ENCODE measurements at places on chromosomes 16 and 17.

DNA sequence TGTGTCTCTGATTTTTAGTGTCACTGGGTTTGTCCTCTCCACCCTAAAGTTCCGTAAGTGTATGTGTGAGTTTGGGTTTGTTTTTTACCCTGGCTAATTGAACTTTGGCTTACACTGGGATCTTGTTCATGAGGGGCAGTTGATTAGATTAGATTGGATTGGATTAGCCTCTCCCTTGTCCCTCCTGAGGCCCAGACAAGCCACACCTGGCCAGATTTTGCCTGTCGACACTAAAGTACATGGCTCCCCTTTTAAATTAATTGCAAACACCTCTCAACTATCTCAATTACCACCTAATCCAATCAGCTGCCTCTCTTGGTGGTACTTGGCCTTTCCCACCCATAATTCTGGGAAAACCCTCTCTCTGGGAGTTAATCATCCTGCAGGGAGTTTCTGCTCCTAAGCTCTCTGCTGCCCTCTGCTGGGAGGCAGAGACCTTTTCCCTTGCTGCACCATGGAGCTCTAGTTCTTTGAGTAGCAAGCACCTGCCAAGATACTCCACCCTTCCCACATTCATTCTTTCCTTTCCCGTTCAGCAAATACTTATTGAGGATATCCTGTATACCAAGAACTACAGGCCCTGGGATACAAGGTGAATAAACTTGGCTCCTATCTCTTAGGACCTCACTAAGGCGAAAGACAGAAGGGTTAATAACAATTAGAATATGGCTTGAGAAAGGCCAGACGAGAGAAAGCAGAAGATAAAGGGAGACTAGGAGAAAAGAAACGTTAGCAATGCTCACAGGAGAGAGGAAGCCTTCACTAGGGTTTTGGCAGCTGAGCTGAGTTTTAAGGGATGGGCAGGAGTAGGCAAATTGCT is 60.0 kb upstream of the MPHOSPH6 start:
- DNase-seq, result peak; percentile 53

GRCh38 chr17:21352221-21352980 is 23.8 kb upstream of the KCNJ12 start:
- DNase-seq, result no peak

DNA sequence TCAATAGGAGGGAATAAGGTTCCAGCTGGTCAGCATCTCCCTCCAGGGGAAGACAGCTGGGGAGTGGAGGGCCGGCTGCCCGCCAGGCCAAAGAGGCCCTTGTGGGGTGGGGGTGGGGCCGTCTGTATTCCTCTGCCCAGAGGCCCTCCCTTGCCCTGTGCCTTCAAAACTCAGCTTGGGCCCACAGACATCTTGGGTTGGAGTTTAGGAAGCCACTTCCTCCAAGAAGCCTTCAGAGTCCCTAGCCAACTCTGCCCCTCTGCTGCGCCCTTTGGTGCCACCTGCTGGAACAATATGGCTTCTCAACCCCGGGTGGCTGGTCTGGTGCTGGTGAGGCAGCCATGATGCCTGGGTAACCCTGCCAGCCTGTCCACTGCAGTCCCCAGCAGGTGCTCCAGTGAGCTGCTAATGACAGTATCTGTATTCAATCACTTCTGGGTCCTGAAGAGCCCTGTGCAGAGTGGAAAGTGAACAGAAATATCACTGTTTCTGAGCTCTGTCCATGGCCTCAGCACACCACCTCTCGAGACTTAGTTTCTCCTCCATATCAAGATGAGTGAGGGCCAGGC is 16.7 kb downstream of the HSD11B2 start:
- peak; percentile 49 for DNase-seq

DNA sequence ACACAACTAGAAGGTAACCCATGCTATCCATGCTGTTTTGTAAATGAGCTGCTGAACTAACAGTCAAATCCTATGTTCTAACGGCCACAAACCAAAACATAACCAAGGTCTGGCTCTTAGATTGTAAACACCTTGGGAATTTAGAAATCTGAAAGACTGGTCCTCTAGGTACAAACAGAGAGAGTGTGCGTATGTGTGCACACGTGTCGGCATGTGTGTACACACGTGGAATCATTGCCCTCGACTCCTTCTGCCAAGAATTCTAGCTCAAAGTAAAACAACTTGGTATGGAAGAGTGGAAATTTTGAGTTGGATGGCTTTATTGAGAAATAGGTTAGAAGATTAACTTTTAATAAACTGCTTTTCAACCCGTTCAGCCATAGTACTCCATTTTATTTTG is 18.1 kb upstream of the GHDC start:
- DNase-seq, result no peak

- no peak for DNase-seq
Observed at GRCh38 chr17:61519754-61520440, 67.7 kb downstream of the TBX4 start.

DNA sequence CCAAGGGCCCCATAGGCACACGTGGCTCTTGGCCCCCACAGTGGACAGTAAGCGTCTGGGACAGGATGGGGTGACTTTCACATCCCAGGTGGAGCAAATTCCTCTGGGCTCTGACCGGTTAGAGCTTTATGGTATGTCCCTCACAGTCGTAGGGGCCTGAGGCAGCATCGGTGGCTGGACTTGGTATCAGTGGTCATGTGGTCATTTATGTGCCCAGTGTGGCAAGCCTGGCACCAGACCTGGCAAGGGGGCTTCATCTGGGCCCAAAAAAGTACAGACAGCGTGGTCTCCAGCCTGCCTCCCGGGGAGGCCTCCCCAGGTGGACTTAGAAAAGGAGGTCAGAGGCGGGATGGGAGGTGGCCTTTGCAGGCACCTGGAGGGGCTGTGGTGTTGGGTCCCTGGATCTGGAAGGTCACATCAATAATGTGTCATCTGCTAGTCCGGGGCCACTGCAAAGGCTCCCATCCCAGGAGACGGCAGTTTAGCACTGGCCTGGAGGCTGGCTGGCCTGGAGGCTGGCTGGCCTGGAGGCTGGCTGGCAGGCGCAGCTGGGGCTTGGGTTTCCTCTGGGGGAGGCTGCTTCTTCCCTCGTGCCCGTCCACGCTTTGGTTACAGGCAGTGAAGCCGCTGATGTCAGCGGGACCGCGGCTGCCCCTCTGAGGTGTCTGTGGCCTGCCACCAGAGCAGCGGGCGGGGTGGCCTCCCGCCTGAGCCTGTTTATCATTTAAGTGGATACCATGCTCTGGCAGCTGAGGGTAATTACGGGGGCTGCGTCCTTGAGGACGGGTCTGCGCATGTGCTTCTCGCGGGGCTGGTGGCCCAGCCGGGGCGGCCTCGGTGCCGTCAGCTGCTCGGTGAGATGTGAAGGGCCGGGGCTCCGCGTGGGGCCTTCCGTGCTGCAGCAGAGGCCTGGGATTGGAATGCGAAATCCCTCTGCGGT is 20.7 kb upstream of the CBX4 start:
- no peak for DNase-seq

GRCh38 chr17:28492352-28493310 is 13.5 kb upstream of the FOXN1 start:
- DNase-seq, result no peak

DNA sequence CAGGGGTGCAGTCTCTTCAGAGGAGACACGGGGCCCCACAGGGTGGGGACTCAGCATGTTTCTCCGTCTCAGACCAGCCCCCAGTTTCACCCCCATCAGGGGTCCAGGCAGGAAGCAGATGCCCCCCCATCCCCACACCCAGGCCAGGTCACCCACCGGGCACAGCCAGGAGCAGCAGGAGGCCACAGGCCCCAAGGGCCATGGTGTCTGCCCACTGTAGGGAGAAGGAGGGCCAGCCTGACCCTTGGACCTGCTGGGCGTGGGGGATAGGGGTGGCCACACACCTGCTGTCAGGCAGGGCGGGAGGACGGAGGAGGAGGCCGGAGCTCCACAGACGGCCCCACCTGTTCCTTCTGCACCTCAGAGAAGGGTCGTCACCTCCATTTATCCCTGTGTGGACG is at the start of gene TPSG1:
Gene TPSG1 (minus strand): TSS at position 218 of the 401 bp plus-strand sequence. CDS start 16 bp downstream, at position 202.
- no peak for DNase-seq

GRCh38 chr16:80852261-80852872 is 48.0 kb upstream of the CDYL2 start:
- DNase-seq, result peak; percentile 16

GRCh38 chr16:77974883-77975282 is 47.5 kb upstream of the CLEC3A start:
- no peak for DNase-seq

DNA sequence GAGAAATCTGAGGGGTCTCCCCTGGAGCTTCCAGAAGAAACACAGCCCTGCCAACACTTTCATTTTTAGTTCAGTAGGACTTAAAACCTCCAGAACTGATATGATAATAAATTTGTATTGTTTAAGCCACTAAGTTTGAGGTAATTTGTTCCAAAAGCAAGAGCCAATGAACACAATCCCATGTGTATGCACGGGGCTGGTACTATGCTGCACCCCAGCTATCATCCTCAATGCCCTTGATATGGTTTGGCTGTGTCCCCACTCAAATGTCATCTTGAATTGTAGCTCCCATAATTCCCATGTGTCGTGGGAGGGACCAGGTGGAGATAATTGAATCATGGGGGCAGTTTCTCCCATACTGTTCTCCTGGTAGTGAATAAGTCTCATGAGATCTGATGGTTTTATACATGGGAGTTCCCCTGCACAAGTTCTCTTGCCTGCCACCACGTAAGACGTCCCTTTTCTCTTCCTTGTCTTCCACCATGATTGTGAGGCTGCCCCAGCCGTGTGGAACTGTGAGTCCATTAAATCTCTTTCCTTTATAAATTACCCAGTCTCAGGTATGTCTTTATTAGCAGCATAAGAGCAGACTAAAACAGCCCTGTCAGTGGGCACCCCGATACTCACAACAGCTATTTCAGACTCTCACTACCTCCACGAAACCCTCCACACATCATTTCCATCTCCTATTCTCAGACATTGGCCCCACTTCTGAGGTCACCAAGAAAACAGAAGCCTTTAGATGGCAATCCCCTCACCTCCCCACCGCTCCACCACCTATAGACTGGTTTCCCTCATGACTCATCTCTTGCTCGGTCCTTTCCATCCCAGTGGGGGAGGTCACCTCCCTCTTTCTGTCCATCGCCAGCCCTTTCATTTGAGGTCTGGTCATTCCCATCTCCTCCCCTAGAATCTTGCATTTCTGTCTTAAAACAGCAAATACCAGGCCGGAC is 8.9 kb upstream of the CACNG1 start:
- DNase-seq, result no peak

- DNase-seq, result peak; percentile 19
Observed at GRCh38 chr16:88810166-88810911, 1.4 kb downstream of the APRT start.

- DNase-seq, result peak; percentile 83
Observed at GRCh38 chr17:50944054-50944901, 78.1 kb upstream of the TOB1 start.

DNA sequence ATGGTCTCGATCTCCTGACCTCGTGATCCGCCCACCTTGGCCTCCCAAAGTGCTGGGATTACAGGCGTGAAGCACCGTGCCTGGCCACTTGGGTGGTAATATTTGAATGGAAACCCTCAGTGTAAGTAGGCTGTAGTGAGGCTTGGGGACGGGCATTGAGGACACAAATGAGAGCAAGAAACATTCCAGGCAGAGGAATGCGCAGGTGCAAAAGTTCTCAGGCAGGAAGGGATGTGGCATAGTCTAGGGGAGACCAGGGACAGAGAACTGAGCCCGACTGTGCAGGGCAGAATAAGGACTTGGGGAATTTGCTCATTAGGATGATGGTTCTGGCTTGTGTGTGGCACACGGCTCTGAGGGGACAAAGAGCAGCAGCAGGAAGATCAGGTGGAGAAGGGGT is 54.8 kb downstream of the GRB2 start:
- no peak for DNase-seq

- no peak for DNase-seq
Observed at GRCh38 chr16:49465661-49466528, 92.3 kb downstream of the C16orf78 start.

DNA sequence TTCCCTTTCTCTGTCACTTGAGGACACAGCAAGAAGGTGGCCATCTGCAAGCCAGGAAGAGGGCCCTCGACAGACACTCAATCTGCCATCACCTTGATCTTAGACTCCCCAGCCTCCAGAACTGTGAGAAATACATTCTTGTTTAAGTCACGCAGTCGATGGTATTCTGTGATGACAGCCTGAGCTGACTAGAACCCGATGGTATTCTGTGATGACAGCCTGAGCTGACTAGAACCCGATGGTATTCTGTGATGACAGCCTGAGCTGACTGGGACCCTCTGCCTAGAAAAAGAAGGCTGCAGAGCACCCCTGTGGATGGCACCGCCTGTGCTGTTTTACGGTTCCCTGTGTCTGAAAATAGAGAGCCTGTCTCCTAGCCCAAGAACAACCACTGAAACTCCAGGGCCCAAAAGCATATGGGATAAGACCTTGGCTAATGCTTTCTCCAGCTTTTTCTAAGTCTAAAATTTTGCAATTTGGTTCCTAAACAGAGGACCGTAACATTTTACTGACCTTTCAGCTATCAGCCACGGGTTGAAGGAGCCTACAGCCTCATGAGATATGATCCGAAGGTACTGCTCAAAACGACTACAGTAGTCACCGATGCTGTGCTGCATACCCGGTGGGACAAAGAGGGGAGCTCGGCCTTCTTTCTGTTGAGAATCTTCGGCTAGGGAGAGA is 33.1 kb upstream of the PITPNM3 start:
- no peak for DNase-seq

DNA sequence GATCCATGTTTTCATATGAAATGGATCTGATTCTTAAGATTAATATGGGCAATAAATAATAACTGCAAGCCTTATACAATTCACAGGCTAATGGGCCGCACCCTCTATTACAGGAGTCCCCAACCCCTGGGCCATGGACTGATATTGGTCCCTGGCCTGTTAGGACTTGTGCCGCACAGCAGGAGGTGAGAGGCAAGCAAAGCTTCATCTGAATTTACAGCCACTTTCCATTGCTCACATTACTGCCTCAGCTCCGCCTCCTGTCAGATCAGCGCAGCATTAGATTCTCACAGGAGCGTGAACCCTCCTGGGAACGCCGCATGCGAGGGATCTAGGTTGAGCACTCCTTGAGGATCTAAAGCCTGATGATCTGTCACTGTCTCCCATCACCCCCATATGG is 26.8 kb downstream of the METTL16 start:
- no peak for DNase-seq

GRCh38 chr17:49494986-49495841 is at the start of gene NGFR:
NGFR (plus strand) TSS chr17:49495293; CDS start chr17:49495418, 125 bp downstream.
- DNase-seq, result peak; percentile 59

GRCh38 chr17:34098699-34099098 is 156.4 kb upstream of the CCL2 start:
- DNase-seq, result no peak

GRCh38 chr17:71809537-71809936 is 311.3 kb upstream of the SOX9 start:
- DNase-seq, result no peak

- no peak for DNase-seq
Observed at GRCh38 chr16:79639576-79640311, 39.2 kb upstream of the MAF start.

All from CD4-positive, alpha-beta T cell treated with Interferon alpha-2 for 1 hour (primary cell).